Pulmonary artery endothelial cell (primary cell): ENCODE measurements at places on chromosomes 2 and 18. TPM values are rescaled to one million over a fixed set of nuclear protein-coding genes. Genes with fewer than 3 reads are reported as not detected.

The SCN7A gene
- not detected in 2 replicates for total RNA-seq

The NYAP2 gene
- not detected in 2 replicates for total RNA-seq

The DNER gene
- 0.07 TPM in 2 replicates for total RNA-seq

The ANKRD30B gene
- total RNA-seq: not detected in 2 replicates

The TBR1 gene
- 0.04 and 0.07 TPM in 2 replicates for total RNA-seq

The TTN gene
- total RNA-seq: 0.95 and 2.7 TPM in 2 replicates

The LOXHD1 gene
- total RNA-seq: not detected in 2 replicates

The SERPINB11 gene
- total RNA-seq: not detected in 2 replicates

The CELF4 gene
- total RNA-seq: not detected in 2 replicates

The SCN3A gene
- under 0.01 TPM in 1 of 2 replicates, not detected in the other for total RNA-seq

The FBXO15 gene
- 0.18 TPM in 1 of 2 replicates, not detected in the other for total RNA-seq

The CNGA3 gene
- total RNA-seq: not detected in 2 replicates

The CHST9 gene
- total RNA-seq: not detected in 2 replicates

The LYG2 gene
- total RNA-seq: not detected in 2 replicates

The ANKRD30BL gene
- total RNA-seq: not detected in 2 replicates
